Tibial nerve (tissue), 4 donors: ENCODE measurements at places on chromosomes 7 and 10.
A peak's percentile ranks its signal among the peaks of the same experiment; 100 is the strongest.

GRCh38 chr10:32501906-32502305 is 56.0 kb downstream of the CCDC7 start:
- no peak for DNase-seq

GRCh38 chr10:94545391-94546048 is at the start of gene HELLS:
TSS of gene HELLS (plus strand) at chr10:94545788. CDS start at chr10:94545922, 134 bp downstream.
- peak; percentile 32 for DNase-seq

- no peak for DNase-seq
Observed at GRCh38 chr10:29151005-29151404, 137.9 kb upstream of the LYZL1 start.

GRCh38 chr10:128498746-128499145 is 372.5 kb upstream of the MKI67 start:
- DNase-seq: no peak

GRCh38 chr7:35707422-35707821 is 12.5 kb upstream of the HERPUD2 start:
- DNase-seq: no peak

- DNase-seq: no peak
Observed at GRCh38 chr7:1020849-1021251, 23.5 kb upstream of the GPR146 start.

- DNase-seq: no peak
Observed at GRCh38 chr10:58704226-58704625, 191.6 kb downstream of the BICC1 start.
